Kidney (tissue), 22 donors: ENCODE measurements at places on chromosomes 2 and 18.

GRCh38 chr2:240655931-240656886 is 26.5 kb downstream of the AQP12B start:
- DNase-seq, result no peak

GRCh38 chr2:222410534-222410933 is 13.8 kb upstream of the SGPP2 start:
- DNase-seq, result no peak

GRCh38 chr2:16262526-16263178 is 322.3 kb downstream of the MYCN start:
- DNase-seq, result peak; percentile 19

- no peak for DNase-seq
Measured at GRCh38 chr2:200798514-200798913, 13.2 kb upstream of the BZW1 start.

DNA sequence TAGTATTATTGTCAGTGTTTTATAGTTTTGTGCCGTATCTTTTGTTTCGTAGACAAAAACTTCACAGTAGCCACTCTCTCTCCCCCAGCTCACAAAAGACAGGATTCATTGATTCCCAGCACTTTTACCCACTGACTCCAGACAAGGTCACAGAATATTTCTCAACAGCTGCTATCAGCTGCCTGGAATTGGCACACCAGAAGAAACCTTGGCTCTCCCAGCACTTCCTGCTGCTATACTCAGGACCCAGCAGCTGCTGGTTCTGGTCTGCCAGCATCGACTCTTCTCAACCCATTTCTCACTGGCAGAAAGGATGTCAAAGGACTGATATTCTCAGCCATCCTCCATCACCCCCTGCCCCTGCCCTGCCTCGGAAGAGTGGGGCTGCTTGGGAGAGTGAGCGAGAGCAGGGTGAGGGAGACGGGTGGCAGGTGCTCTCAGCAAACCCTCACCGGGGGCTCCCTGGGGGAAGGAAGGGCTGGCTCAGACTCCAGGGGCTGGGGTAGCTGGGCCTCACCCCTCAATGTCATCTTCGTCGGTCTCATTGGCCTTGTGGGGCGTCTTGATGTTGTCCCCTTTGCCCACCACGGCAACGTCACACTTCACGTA is 6.1 kb upstream of the OTOF start:
- DNase-seq, result no peak

DNA sequence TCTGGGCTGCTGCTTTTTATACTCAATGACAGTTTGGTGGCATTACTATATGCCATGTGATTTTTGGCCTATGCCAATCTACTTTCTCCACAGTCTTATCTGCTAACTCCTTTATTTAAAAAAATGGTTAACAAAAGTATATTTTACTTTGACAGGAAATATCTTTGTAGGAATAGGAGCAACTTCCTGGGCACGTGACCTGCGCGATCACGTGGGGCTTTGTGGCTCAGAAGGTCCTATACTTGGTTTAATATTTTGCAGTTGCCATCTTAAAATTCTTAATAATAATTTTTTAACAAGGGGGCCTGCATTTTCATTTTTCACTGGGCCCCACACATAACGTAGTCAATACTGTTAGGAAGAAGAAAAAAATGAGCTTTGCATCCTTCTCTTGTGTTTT is 249.7 kb downstream of the ACTR3 start:
- no peak for DNase-seq

- DNase-seq, result no peak
Measured at GRCh38 chr18:14908541-14908940, 160.6 kb downstream of the ANKRD30B start.

GRCh38 chr2:169659320-169659719 is 34.9 kb downstream of the CFAP210 start:
- no peak for DNase-seq

DNA sequence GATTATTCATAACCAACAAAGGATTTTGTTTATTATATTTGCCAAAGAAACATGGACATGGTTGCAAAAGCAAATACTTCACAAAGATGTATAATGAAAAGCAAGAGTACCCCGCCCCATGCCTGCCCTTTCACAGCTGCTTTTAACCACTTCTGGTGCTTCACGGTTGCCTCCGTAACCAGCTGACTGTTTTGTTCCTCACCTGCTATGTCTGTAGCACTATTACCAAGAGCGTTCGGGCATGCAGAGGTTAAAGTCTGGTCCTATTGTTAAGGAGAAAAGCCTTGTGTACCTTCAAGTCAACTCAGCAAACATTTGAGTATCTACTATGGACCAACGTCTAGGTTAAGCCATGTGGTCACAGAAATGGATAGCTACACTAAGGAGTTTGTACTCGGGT is 115.2 kb upstream of the FOSL2 start:
- no peak for DNase-seq

DNA sequence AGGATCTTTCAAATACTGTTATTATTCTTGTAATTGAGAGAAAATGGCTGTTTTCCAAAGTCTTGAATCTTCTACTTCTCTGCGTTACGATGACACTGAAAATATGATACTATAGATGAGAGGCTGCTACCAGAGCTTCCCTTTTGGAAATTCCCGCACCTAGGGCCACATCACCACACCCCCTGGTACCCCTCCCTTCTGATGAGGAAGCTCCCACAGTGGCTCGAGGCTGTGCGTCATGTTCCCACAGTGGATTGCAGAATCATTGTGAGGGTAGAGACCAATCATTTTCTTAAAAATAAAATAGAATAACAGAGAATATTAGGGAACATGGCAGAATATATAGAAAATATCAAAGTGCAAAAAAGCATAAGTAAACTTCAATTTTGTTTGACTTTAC is 268.9 kb upstream of the SMIM21 start:
- DNase-seq, result no peak

DNA sequence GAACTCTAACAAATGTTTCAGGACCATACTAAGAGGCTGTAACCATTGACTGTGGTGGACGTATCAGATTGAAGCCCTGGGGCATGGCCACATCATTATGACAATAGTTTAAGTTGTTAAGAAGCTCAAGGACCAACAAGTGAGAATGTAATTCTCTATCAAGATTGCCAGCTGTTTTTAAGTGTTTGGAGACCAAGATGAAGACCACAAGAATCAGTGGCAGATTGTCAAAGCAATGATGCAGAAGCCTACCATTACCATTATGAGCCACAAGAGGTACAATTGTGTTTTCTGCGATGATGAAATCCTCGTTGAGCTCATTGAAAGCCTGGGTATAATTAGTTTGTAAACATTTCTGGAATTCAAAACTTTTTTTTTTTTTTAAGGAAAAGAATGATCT is 261.1 kb upstream of the ZEB2 start:
- DNase-seq, result no peak

DNA sequence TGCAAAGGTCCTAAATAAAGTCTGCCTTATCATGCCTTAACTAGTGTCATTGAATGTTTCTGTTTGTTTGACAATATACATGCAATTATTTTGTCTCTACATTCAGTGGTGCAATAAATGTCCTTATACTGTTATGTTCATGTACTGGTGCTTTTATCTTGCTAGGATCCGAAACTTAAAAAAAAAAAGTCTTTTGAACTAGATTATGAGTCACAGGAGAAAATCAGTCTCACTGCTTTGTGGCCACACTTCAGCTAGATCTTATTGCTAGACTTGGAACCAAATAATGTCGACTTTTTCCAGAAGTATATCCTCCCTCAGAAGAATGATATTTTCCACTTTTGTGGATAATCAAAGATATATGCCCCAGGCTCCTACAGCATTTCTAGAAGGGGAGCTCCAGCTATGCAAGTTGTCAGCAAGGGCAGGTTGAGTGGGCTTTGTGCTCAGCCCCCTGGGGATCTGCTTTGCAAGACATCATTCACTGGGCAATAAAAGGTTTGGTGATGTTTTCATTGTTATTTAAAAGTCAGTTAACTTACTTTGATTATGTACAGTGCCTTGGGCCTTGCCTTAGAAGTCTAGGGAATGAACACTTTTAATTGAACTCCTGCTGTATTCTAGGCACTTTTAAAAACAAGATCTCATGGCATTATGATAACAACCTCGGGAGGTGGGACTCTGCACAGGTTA is 157.1 kb upstream of the LRRTM1 start:
- no peak for DNase-seq

- DNase-seq, result no peak
Measured at GRCh38 chr2:20650393-20650876, 463 bp downstream of the HS1BP3 start.

GRCh38 chr2:61662990-61663389 is 124.8 kb upstream of the XPO1 start:
- DNase-seq, result no peak

GRCh38 chr2:11955884-11956291 is 209.5 kb downstream of the LPIN1 start:
- DNase-seq, result no peak

DNA sequence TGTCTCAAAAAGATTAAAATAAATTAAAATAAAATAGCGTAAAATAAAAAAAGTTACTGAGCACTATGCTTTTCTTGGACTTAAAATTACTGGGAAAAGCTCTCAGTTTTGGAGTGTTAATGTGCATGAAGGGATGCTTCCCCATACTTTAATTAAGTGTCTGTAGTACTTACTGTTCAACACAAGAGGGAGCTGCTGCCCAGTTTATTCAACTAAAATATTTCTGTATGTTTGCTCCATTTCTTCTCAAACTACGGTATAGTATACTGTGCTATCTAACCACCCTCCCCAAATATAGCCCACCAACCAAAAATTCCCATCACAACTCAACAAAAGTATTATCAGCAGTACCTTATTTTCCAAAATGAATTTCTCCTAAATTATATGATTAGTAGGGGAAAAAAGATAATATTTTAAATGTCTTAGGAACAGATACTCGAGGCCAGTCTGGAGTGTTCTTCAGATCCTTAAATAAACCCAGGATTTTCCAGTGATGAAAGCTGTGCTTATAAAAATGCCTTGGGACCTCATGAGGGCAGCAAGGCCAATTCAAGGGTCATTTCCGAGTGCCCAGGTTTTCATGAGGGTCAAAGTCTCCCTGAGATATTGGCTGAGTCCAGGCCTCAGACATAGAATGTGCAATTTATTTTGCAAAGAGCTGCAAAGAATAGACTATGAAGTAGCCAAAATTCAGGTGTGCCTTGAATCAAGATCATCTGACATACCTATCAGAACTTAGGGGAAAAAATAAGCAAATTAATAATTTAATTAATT is 64.1 kb downstream of the CHRNA1 start:
- peak; percentile 62 for DNase-seq

GRCh38 chr18:73381699-73382036 is 513.9 kb upstream of the NETO1 start:
- DNase-seq, result no peak

GRCh38 chr2:119383410-119384140 is 16.8 kb downstream of the DBI start:
- no peak for DNase-seq

GRCh38 chr2:53018825-53019425 is 748.7 kb upstream of the CHAC2 start:
- no peak for DNase-seq

GRCh38 chr2:49222975-49223528 is 68.7 kb upstream of the FSHR start:
- DNase-seq, result no peak

DNA sequence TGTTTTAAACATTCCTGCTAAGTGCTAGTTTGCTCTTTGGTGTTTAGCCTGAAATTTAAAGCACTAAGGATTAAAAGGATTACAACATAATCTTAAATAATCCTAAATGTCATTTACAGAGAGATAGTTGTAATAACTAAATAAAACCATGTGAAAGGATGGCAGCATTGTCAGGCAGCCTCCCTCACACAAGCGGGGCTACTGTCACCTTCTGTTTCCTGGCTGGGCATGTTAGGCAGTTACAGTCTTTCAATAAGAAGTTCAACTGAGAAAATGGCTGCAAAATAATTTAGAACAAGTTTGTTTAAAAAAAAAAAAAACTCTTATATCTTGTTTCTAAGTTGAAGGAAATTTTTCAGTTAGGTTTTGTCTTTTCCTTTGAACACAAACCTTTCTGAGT is 124.9 kb downstream of the ARHGAP15 start:
- peak; percentile 15 for DNase-seq

DNA sequence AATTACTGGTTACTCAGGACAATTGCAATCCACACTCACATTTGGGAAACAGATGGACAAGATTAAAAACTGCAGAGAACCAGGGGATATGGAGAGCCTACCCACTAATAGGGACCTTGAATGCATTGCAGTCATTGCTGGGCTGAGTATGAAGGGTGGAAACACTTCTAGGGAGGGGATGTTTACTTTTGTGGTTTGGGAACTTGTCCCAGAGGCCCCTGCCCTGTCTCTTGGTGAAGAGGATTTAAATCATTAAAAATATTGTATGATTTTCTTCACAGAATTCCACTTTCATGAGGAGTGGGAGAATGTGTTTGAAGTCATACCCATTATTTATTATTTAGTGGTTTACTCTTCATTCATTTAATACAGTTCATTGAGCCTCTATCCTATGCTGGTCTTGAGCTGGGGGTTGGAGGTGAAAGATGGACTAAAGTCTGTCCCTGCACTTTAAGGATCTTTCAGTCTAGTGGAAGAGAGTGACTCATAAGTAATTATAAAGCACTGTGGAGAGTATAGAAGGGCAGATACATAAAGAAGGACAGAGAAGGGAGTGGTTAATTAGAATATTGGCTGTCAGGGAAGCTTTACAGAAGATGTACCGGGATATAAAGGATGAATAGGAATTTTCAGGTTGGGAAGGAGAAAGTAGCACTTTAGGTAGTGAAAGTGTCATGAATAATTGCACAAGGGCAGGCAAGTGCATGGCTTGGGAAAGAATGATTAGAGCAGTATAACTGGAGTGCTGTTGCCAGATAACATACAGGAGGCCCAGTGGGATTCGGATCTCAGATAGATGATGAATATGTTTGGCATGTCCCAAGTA is 313.4 kb downstream of the LPIN1 start:
- DNase-seq, result no peak

GRCh38 chr18:21638822-21639221 is 26.7 kb downstream of the SNRPD1 start:
- DNase-seq, result no peak

DNA sequence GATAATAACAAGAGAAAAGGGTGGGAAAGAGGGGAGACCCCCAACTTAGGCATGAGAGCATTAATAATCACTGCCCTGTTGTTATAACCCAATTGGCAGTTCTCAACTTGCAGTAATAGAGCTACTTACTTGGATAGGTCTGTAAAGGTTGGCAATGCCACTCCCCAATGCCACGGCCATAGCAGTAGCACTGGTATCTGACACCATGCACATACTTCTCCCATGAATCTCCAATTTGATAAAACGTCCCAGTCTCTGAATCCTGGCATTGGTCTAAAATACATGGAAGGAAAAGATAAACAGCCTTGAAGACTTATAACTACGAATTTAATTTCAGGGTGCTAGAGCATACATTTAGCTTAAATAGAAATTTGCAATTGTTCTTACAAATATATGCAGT is 16.8 kb downstream of the FN1 start:
- DNase-seq, result no peak

DNA sequence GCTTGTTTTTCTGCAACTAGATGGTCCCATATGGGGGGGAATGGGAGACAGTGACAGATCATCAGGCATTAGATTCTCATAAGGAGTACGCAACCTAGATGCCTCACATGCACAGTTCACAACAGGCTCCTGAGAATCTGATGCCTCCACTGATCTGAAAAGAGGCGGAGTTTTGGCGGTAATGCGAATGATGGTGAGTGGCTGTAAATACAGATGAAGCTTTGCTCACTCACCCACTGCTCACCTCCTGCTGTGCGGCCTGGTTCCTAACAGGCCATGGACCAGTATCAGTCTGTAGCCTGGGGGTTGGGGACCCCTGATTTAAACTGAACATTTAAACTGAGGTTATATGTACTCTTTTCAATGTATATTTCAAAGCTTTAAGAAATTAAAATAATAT is 40.7 kb downstream of the SOS1 start:
- DNase-seq, result no peak
